Skin of body (tissue), 3 donors: ENCODE measurements at places on chromosomes 11 and 22. TPM values are rescaled to one million over a fixed set of nuclear protein-coding genes. Genes with fewer than 3 reads are reported as not detected.

Gene SLC29A2
- total RNA-seq: 0.89 TPM

Gene PNPLA5
- total RNA-seq: 2.3 TPM

Gene IGLL5
- total RNA-seq: not detected

Gene ETS1
- 41.4 TPM for total RNA-seq

Gene NXPE1
- not detected for total RNA-seq

Gene KCNE3
- total RNA-seq: 3.9 TPM

Gene SPTBN2
- total RNA-seq: 73.2 TPM

Gene ALDH3B2
- total RNA-seq: 19.1 TPM

Gene GAB4
- not detected for total RNA-seq

Gene CD81
- total RNA-seq: 299 TPM

Gene CHRNA10
- 0.20 TPM for total RNA-seq

Gene IRAG1
- total RNA-seq: 3.4 TPM

Gene MUC6
- under 0.01 TPM for total RNA-seq

Gene BEST1
- 2.1 TPM for total RNA-seq

Gene TMEM191C
- 1.8 TPM for total RNA-seq

Gene GLB1L2
- 2.7 TPM for total RNA-seq

Gene SHANK3
- 7.2 TPM for total RNA-seq

Gene UPK3A
- total RNA-seq: not detected

Gene PKNOX2
- total RNA-seq: 4.0 TPM

Gene RTN4RL2
- 0.49 TPM for total RNA-seq

Gene KBTBD3
- 9.0 TPM for total RNA-seq

Gene IGF2
- 467 TPM for total RNA-seq

Gene FAM181B
- total RNA-seq: 0.49 TPM

Gene RAPSN
- 2.5 TPM for total RNA-seq

Gene EXT2
- total RNA-seq: 76.6 TPM

Gene CHADL
- 2.8 TPM for total RNA-seq

Gene TPST2
- 12.9 TPM for total RNA-seq

Gene SLC16A8
- total RNA-seq: 0.69 TPM

Gene DMC1
- total RNA-seq: 5.6 TPM

Gene DCPS
- 6.3 TPM for total RNA-seq
